ENCODE measurements at places on chromosomes 1 and 21. TPM values are rescaled to one million over a fixed set of nuclear protein-coding genes. Genes with fewer than 3 reads are reported as not detected.

LCE1E gene
- not detected for total RNA-seq

COA6 gene
- total RNA-seq: 34.1 TPM

SERTAD4 gene
- 0.07 TPM for total RNA-seq

NFYC gene
- total RNA-seq: 63.3 TPM

All from HCT116 (cell line).